Activated naive CD4-positive, alpha-beta T cell (primary cell): ENCODE measurements at places on chromosomes 6 and 20.

DNA sequence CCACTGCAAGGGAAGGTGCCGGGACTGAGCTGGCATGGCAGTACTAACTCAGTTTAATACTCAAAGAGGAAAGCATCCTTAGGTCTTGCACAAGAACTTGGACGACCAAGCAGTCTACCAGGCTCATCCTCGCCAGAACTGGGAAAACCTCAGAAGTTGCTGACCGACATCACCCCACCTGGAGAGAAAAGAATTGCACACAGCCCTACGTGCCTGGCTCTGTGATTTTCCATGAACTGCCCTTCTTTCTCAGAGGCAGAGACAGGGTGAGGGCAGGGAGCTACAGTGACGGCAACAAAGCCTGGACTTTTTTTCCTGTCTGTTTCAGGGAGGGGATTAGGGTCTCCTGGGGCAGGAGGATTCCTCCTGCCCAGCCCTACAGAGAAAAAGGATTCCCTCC lies 8.0 kb downstream of the JAG1 start:
- DNase-seq: no peak

- DNase-seq: no peak
These were observed 30.9 kb upstream of the SLA2 start for GRCh38 chr20:36676701-36677421.

GRCh38 chr20:44901974-44902373 lies 7.9 kb upstream of the PABPC1L start:
- no peak for DNase-seq

DNA sequence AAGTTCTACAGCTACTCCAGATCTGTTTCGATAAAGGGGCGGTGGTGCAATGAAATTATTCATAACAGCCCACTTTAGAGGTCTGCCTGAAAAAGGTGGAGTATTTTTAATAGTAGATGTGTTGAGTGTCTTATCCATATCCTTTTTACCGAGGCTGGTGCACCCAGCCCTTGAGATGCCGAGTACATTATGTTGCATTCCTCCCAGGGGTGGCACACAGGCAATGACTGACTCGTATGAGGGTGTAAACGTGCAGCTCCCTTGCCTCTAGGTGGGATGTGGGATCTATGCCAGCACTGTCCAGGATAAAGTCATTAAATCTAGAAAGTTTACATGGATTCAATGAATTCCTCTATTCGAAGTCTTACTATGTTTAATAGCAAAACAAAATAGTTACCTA lies 355.6 kb downstream of the PLCB1 start:
- DNase-seq: no peak

DNA sequence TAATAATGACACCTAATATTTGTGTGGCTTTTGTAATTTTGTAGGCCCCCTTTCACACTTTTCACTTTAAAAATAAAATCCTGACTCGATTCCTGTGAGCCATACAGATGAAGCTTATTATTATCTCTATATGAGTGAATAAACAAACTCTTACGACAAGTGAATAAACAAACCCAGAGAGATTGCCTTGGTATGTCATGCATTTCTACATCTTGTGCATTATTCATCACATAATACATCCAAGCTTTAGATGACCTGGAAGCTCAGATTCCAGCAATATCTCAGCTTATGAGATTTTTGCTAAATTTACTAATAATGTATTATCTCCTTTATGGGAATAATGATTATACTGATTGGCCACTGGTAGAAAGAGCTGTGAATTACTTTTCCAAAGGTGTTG lies 248.2 kb downstream of the TBX18 start:
- no peak for DNase-seq

DNA sequence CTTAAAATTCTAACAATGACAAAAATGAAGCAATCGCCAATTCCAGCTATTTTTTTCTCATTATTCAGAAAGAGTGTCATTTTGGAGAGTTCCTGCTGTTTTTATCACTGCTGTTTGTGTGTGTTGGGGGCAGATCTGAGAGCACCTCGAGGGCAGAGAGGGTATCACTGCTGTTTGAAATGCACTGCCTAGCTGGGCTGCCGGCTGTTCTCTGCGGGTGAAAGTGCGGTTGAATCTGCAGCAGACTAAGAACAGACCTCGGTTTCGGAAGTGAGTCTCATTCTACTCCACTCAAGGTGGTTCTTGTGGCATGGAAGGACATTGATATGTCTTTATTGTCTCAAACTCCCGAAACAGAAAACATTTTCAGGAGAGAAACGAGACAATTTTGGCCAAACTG lies 18.3 kb downstream of the INSM1 start:
- no peak for DNase-seq

DNA sequence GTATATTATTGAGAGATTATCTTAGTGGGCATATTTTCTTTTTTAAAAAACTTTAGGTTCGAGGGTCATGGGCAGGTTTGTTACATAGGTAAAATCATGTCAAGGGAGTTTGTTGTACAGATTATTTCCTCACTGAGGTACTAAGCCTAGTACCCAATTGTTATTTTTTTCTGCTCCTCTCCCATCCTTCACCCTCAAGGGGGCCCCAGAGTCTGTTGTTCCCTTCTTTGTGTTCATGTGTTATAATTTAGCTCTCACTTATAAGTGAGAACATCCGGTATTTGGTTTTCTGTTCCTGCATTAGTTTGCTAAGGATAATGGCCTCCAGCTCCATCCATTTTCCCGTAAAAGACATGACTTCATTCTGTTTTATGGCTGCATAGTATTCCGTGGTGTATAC lies 247.9 kb upstream of the RAB32 start:
- DNase-seq: no peak

- no peak for DNase-seq
These were observed 513.4 kb upstream of the SLC35B3 start for GRCh38 chr6:8948733-8949132.

- no peak for DNase-seq
These were observed 193.2 kb downstream of the ARHGAP18 start for GRCh38 chr6:129516787-129517186.

DNA sequence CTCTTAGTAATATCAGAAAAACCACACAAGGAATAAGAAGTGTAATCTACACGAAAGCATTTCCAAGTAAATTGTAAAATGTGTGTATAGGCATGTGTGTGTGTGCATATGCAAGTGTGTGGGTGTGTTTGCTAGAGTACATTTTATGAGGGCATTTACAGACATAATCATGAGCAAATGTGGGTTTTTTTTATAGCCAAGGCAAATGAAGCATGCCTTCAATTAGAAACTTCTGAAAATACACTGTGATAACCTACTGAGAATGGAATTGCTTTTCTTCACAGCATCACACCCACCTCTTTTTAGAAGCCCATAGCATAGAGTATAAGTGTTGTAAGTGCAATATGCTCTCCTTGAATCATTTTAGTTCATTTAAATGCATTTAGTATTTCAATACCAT lies 1721.1 kb downstream of the GRIK2 start:
- DNase-seq: no peak
